CD4-positive, alpha-beta T cell treated with Interleukin-21 for 1 hour (primary cell): ENCODE measurements at places on chromosomes 7 and 10.

DNA sequence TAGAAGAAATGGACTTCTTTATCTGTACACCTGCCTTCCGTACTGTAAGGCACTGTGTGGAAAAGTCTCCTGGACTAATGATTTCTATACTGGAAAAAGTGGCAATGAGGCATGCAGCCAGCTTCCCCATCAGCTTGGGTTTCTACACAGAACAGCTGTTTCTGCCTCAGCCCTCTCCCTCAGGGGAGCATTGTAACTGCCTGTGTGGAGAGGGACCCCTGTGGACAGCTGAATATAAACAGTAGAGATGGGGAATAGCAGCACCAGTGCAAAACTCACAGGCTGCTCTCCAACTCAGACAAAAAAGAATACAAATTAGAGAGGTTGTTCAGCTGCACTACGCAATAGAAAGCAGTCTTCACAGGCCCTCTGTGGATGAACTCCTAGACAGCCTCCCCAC lies 451.3 kb upstream of the MBL2 start:
- DNase-seq = no peak

- DNase-seq = no peak
Measured at GRCh38 chr7:28037220-28038010, 143.2 kb downstream of the JAZF1 start.

DNA sequence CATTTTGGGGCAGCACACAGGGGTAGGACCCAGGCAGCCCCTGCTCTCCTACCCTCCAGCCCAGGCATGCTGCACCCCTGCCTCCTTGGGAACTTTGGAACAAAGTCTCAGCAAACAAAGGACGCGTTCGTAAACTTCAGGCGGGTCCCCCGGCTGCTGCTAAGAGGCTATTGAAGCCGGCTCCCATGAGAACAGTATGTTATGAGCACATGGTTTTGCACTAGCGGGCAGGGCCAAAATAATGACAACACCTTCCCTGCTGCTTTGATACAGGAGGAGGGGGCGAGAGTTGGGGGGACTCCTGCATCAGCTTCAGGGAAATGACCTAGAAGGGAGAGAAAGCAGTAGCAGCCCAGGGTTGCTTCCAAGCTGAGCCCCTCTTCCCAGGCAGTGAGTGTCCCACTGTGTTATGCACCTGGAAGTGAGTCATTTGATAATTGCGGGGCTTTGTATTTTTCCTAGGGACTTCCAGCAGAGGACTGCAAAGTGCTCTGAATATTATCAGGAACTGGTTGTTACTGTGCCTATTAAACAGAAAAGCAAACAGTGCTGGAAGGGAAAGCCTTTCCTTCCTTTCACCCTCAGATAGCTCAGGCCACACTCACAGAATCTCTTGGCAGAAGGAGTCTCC lies 6.9 kb downstream of the ITPRIP start:
- no peak for DNase-seq

DNA sequence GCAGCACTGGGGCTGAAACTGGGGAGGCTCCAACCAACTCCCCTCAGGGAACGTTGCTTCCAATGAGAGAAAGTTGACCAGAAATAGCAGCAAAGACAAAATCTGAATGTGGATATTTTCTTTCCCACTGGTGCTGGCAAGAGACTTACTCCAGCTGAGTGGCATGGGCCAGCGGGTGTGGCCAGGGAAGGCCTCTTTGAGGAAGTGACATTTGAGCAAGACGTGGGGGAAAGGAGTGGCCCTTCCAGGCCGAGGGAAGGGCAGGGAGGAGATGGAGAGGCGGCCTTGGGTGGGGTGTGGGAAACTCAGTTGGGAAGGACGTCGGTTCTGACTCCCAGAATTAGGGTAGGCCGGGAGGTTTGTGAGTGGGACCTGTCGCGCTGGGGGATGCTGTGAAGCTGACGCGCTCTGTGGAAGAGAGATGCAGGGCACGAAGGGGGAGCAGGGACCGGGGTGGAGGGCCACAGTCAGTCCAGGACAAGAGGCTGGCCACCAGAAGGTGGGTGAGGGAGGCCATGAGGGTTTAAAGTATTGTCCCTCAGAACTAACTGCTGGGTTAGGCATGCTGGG lies 96.7 kb upstream of the IKZF1 start:
- DNase-seq = no peak

DNA sequence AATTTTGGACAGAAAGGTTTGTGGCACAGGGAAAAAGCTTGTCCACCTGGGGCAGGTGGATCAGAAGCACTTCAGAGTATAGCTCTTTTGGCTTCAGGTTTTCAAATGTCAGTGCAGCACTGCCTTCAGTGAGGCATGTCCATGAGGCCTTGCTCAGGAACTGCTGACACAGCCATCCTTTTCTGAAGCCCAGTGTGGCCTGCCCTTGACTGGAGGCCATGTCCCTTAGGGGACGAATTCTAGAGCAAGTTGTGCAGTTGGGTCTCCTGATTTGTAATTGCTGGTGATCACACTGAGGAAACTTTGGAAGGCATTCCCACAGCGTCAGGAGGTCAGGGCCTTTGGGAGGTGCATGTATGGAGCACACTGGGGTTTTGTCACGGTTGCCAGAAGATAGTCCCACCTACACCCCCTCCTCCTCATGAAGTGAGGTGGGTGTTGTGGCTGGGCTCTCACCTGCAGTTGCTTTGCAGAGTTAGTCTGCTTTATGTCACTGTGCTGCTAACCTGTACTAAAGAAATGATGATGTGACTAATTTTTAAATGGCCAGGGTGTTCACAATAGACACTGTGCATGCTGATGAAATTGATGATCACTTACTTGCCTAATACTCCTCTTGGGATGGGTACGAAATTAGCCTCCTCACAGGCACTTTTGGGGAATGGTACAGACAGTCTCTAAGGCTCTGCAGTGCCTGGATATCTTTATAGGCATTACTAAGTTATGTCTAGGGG lies 41.7 kb downstream of the OGDH start:
- DNase-seq = no peak

DNA sequence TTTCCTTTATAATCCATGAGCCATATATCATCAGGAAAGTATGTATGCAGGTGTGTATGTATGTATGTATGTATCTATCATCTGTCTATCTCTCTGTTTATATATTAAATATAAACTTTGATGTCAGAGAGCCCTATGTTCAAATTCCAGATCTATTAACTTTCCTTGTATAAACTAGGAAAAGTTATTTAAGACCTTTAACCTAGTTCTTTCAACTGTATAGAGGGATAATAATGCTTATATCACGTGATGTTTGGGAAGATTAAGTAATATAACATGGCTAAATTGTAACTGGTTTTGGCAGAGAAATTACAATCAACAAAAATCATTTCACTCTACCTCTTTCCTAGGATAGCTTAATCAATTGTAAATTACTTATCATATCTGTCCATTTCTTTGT lies 628.3 kb upstream of the IGFBP3 start:
- no peak for DNase-seq

DNA sequence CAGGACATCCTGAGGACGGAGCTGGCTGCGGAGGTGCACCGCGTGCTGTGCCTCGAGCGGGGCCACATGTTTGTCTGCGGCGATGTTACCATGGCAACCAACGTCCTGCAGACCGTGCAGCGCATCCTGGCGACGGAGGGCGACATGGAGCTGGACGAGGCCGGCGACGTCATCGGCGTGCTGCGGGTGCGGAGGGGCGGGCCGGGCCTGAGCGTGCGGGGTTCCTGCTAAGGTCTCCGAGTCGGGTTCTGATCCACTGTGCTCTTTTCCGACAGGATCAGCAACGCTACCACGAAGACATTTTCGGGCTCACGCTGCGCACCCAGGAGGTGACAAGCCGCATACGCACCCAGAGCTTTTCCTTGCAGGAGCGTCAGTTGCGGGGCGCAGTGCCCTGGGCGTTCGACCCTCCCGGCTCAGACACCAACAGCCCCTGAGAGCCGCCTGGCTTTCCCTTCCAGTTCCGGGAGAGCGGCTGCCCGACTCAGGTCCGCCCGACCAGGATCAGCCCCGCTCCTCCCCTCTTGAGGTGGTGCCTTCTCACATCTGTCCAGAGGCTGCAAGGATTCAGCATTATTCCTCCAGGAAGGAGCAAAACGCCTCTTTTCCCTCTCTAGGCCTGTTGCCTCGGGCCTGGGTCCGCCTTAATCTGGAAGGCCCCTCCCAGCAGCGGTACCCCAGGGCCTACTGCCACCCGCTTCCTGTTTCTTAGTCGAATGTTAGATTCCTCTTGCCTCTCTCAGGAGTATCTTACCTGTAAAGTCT lies 10.4 kb downstream of the ATG9B start:
- peak; percentile 96 for DNase-seq

DNA sequence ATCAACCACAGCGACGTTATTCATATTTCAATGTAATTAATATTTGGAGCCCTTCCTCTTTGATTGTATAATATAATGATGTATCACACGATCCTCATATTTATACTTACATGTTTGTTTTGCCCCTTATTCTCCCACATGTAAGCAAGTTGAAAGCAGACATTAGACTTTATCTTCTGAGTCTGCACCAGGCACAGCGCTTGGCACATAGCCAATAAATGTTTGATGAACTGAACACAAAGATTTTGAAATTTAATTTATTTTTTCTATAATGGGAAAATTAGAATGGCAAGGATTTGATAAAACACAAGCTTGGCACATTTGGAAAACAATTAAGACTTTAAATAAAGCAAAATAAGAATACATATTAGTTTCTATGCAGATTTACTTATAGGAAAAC lies 31.6 kb downstream of the ZFAND4 start:
- DNase-seq = no peak

- DNase-seq = peak; percentile 81
Measured at GRCh38 chr10:28367929-28368484, 65.1 kb upstream of the MPP7 start.

GRCh38 chr7:31465285-31465684 lies 48.6 kb upstream of the ITPRID1 start:
- no peak for DNase-seq

DNA sequence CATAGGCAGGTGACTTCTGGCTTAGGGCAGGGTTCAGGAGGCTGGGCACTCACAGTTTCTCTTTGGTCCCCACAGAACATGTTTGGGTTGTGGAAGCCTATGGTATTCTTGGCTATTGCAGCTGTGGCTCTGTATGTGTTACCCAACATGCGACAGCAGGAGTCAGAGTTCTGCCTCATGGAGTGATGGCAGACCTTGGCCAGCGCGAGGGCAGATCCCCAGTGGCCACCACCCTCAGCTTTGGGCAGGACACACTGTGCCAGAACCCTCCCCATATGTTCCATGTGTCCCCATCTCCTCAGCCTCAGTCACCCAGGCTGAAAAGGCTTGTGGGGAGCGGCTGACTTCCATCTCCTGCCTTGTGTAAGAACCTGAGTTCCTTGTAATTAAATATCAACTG lies 8.5 kb upstream of the FLNC start:
- no peak for DNase-seq

DNA sequence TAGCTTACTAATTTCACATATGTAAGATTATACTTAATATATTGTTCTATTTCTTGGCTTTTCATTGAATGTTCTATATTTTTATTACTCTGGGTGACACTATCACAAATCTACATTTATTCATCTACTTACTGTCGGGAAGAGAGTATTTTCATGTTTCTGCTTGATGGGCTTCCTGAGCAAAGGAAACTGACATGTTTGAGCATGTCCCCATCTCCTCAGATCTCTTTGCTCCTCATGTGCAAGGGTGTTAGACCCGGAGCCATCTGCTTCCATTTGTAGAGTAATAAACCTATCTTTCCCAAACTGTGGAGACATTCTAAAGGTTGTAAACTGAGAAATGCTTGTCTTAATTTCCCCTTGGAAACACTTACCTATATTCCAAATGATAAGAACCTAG lies 103.5 kb downstream of the LSMEM1 start:
- DNase-seq = no peak

GRCh38 chr10:113515161-113515560 lies 37.7 kb upstream of the HABP2 start:
- DNase-seq = no peak

GRCh38 chr7:29192811-29193210 lies 1.8 kb upstream of the CHN2 start:
- DNase-seq = no peak
